ENCODE measurements at places on chromosomes 2 and 18.

DNA sequence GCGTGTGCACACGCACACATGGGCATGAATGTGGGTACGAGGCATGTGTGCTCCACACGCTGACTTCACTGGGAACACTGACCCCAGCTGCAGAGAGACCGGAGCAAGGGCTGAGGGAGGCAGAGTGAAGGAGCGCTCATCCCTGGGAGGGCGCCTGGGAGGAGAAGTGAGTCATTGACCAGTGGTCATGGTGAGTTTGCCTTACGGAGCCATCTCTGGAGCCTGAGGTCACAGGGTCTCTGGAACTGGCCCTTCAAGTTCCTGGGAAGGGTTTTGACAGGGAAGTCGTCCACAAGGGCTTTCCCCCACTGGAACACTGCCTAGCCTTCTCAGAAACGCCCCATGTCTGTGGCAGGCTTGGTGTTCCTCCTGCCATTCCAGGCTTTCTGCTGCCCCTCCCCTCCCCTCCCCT lies 14.3 kb upstream of the TMEM185B start:
- DNase-seq = no peak

GRCh38 chr18:59228351-59228750 lies 8.4 kb downstream of the GRP start:
- no peak for DNase-seq

GRCh38 chr2:233174137-233174536 lies 77.3 kb upstream of the ATG16L1 start:
- DNase-seq = no peak

DNA sequence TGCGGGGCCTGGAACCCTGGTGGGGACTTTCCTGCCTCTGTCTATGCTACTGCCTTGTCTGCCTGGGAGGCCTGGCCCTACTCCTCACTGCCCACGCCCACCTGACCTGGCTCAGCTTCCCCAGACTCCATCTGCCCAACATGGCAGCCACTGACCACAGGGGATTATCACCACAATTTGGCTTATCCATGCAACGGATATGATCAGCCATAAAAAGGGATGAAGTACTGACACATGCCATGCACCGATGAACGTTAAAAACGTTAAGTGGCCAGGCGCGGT lies 5.9 kb upstream of the KCNF1 start:
- DNase-seq = no peak

GRCh38 chr2:218991674-218992168 lies 1.5 kb downstream of the CRYBA2 start:
- DNase-seq = no peak

DNA sequence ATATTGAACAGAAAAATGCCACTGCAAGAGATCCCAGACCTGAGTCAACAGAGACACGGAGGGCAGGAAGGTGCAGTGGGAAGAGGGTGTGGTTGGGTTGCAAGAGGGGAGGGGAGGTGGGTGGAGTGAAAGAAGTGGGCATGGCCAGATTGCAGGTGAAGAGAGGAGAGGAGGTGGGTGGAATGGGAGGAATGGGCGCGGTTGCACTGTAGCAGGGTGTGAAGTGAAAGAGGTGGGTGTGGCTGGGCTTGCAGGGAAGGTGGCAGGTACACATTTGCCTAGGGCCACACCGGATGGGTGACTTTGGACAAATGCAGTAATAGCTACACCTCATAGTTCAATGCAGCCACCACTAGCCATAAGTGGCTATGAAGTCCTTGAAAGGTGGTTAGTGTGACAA lies 71.1 kb downstream of the DOCK10 start:
- no peak for DNase-seq

DNA sequence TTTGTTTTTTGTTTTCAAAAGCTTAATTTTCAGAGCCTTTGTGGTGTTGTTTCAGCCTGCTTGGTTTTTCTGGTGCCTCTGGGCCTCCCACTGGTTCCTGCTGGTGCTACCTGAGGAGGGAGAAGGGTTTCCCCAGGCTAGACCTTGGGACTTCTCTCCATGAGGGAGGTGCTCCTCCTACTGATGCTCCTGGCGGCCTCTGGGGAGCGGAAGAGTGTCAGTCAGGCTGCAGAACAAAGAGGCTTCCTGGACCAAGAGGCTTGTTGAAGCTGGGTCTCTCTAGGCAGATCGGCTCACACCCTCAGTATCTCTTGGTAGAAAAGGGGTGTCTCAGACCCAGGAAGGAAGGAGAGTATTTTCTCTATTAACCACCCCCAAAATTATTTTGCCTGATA lies 32.2 kb downstream of the RFX8 start:
- DNase-seq = no peak

- no peak for DNase-seq
Measured at GRCh38 chr2:240958366-240959213, 39.8 kb upstream of the SNED1 start.

- DNase-seq = no peak
Measured at GRCh38 chr18:41353777-41354528, 601.1 kb upstream of the PIK3C3 start.

GRCh38 chr18:24491927-24492834 lies 31.7 kb downstream of the HRH4 start:
- no peak for DNase-seq

DNA sequence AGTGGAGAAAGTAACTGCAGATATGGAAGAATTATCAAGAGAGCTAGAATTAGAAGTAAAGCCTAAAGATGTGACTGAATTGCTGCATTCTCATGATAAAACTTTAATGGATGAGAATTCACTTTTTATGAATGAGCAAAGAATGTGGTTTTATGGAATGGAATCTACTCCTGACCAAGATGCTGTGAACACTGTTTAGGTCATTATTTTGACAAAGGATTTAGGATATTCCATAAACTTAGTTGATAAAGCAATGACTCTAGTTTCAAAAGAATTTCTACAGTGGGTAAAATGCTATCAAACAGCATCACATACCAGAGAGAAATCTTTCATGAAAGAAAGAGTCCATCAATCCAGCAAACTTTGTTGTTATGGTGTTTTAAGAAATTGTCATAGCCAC lies 1317.7 kb upstream of the ACVR2A start:
- no peak for DNase-seq

DNA sequence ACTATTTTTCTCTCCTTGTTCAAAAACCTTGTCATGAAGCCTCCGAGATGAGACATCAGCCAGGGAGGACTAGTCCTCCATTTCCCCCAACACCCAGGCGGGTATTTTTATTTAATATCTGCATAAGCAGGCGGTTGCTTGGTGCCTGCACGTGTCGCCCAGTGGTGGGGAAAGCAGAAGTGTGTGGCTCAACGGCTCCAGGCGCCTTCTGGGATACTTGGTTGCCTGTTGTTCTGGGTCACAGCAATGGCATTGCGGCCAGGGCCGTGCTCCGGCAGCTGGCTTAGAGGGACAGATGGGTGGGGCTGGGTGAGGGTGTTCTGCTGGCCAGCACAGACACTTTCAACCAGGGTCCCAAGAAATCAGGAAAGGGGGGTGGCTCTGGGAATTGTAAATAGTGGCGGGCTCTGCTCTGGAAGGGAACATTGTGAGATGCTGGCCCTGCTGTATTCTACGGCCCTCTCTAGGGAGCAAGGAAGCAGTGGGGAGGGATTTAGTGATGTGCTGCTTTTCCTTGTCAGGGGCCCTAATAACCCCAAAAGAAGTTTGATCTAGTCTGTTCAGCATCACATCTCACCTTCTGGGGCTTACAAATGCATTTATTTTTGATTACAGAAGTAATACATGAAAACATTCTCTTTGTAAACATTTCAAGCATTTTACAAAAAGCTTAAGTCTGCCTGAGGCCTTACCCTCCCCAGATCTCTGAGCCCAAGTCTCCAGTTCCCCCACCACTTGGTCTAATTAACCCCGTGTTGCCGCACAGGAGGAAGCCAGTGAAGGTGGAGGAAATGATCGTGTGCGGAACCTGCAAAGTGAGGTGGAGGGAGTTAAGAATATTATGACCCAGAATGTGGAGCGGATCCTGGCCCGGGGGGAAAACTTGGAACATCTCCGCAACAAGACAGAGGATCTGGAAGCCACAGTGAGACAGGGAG lies 1.1 kb downstream of the VAMP8 start:
- no peak for DNase-seq

DNA sequence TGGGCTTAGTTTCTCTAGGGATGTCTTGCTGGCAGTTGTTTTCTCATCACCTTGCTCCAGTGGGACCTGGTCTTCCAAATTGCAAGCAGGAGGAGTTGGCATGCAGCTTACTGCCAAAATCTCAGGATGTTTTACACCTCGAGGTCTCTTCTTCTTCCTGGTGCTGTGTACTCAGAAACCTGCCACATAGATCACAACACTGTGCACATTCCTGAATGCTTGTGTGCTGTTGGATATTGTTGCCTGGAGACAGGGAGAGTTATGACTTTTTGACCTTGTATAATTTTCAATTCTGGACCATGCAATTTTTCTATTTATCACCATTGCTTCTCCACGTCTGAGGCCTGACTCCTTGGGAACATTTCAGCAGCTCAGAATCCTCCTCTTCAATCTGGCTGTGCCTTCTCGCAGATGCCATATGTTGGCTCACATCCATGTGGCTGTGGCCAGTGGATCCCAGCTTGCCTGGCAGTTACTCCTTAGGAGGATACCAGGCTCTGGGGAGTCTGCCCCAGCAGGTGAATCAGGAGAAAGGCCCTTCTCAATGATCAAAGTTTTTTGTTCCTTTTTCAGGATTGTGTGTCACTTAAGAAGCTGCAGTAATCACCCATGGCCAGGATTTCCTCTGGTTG lies 489.3 kb downstream of the TSN start:
- DNase-seq = no peak

DNA sequence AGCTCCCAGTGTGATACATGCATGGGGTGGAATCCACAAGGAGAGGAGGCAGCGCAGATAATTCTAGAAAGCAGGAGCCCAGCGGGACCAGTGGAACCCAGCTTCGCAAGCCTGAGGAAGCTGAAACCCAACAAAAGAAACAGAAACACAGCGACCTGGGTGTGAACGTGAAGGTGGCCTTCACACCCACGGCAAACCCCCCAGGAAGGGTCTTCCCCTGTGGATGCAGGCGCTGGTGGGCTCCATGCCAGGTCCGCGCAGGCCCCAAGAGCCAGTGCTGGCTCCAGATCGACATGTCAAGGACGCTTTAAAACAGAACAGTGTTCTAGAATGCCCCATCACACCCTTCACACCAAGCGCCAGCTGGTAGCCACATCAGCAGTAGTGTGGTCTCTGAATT lies 22.1 kb downstream of the KIF1A start:
- DNase-seq = no peak

Measured in activated CD8-positive, alpha-beta memory T cell treated with anti-CD3 and anti-CD28 coated beads for 4 hours (primary cell).